ENCODE measurements at places on chromosomes 7 and 10.

DNA sequence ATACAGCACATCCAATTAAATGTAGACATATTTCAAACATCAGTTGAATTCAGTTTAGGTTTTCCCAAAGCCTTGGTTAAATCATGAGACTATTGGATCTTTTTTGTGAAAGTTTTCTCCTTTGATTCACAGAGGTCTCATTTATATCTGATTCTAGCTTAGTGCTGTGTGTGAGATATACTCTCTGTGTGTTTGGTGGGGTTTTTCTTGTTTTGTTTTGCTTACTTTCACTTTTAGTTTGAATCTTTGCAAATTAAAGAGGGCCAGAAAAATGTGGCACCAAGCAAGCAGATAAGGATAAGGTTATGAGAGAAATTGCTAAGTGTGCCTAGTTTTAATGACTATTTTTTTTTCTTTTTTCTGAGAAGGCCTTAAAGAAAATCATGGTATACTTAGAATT is 12.6 kb upstream of the OR6B1 start:
- no peak for DNase-seq

GRCh38 chr10:111139567-111139966 is 62.7 kb downstream of the ADRA2A start:
- DNase-seq = no peak

GRCh38 chr10:68598978-68599770 is 39.0 kb downstream of the TET1 start:
- DNase-seq = no peak

DNA sequence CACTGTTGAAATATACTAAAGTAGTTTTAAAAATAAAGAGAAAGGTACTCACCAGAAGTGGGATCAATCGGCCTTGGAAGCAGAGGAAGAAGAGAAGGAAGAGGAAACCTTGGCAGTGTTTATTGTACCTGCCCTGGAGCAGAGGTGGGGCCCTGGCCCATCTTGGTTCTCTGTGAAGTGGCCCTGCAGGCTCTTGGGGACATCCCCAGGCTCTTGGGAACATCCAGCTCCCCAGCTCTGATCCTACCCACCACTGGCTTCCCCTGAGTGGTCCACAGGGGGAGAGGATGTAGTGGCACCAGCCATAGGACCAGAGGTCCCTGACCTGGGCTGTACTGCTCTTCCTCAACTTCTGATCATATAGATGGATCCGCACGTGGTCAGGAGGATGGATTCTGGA is 22.3 kb upstream of the RET start:
- no peak for DNase-seq

- DNase-seq = no peak
Measured at GRCh38 chr7:55588976-55589604, 16.8 kb upstream of the VOPP1 start.

GRCh38 chr7:155889636-155890511 is 77.6 kb upstream of the SHH start:
- DNase-seq = no peak

DNA sequence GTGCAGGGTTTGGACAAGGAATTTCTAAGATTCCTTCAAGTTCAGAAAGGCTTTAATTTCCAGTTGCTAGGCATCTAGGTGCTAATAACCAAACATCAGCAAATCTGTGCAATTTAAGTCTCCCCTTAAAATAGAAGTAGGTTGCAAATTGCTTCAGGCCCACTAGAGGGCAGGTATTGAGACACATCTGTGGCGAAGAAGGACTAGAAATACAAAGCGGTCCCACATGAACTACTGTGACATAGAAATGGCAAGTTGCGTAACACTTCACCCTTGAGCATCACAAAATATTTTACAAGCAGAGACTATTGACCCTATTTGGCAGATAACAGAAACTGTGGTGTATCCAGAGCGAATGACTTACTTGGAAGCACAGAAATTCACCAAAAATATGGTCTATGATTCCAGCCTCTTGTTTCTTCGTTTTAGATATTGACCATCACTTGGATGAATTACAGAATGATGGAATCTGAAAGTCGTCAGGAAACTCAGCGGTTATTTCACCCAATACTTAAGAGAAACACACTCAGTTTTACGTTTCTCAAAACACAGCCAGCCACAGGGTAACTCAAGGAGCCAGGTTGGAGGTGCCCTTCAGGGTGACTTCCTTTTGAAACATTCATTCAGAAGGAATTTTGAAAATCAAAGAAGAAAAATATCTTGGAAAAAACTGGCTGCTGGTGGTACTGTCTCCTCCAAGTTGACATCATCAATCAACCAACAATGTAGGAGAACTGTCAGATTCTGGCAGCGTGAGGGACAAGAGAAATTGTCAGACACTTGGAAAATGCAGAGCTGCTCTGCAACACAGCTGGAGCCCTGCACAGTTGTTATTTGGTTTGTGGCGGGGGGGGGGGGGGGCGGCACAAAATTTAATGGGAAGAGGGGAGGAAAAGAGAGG is 256.3 kb upstream of the MINDY3 start:
- no peak for DNase-seq

- no peak for DNase-seq
Measured at GRCh38 chr10:63703740-63704345, 182.6 kb downstream of the REEP3 start.

DNA sequence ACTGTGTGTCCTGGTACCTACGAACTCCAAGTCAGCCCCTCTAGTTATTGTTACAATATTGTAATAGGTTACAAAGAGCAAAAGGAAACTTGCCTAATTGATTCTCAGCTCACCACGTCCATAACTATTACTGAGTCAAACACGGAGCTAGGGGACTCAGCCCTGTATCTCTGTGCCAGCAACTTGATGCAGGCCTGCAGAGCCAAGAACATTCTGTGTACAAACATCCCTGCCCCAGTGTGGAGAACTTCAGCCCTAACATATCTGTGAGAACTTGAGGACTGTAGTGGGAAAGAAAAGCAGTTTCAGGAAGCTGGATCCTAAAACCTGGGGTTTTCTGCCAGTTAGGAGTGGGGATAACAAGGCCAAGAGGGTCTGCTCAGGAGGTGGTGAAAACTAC is 114.9 kb upstream of the PRSS58 start:
- DNase-seq = no peak

DNA sequence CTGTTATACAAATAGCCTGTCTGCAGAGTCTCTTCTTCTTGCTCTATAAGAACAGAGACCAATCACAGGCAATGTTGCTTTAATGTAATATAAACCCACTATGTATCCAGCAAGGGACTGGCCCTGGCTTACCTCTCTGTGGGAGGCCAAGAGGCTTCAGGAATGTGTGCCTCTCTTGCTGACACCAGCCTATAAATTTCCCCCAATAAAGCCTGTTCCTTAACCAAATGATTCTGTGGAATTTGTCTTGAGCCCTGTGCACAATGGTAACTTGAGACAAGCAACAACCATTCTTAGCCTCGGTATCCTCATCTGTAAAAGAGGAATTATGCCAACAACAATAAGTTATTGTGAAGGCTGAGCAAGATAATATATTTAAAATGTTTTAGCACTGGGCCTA is 563.7 kb downstream of the GRM8 start:
- no peak for DNase-seq

DNA sequence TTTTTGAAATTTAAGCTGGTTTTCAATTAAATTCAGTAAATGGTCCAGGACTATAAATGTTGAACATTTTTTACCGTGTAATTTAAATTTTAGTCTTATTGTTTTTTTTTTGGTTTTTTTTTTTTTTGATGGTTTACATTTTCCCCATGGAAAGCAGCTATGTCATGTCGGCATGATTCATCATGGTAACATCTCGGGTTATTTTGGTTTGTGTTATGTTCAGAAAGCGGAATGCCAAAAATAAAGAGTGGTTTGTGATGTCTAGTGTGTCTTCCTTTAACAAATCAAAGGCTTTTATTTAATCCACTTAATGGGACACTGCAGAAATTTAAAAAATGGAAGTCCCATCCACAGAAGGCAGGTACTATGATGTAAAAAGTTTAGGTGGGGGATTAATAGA is 58.5 kb downstream of the TRUB1 start:
- no peak for DNase-seq

- no peak for DNase-seq
Measured at GRCh38 chr10:48332166-48332870, 25.8 kb downstream of the MAPK8 start.

GRCh38 chr7:113389112-113389646 is 270.8 kb upstream of the SMIM30 start:
- no peak for DNase-seq

- no peak for DNase-seq
Measured at GRCh38 chr7:98058186-98058585, 48.5 kb upstream of the LMTK2 start.

- no peak for DNase-seq
Measured at GRCh38 chr10:92891885-92892690, 43.8 kb downstream of the EXOC6 start.

GRCh38 chr10:117532003-117532385 is 10.6 kb upstream of the EMX2 start:
- DNase-seq = no peak

GRCh38 chr10:48406658-48407057 is 100.2 kb downstream of the MAPK8 start:
- DNase-seq = no peak

DNA sequence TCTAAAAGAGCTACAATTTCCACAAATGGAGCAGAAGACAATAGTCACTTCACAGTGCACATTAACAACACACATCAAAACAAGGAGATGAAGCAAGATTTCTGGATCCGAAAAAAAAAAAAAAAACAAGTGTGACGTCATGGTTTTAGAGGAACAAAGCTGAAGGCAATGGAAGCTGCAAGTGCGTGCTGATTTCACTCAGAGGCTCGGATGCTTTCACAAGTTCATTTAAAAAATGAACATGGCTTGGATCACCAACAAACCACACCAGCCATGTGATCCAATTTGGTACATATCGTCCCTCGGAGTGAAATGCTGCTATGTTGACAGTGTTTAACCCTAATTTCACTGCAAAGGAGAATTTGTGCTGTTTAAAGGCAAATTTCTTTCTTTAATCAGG is 337.0 kb upstream of the PRKCQ start:
- DNase-seq = no peak

- DNase-seq = no peak
Measured at GRCh38 chr7:148645898-148646297, 52.8 kb upstream of the CUL1 start.

- no peak for DNase-seq
Measured at GRCh38 chr7:83603649-83604048, 45.3 kb downstream of the SEMA3E start.

DNA sequence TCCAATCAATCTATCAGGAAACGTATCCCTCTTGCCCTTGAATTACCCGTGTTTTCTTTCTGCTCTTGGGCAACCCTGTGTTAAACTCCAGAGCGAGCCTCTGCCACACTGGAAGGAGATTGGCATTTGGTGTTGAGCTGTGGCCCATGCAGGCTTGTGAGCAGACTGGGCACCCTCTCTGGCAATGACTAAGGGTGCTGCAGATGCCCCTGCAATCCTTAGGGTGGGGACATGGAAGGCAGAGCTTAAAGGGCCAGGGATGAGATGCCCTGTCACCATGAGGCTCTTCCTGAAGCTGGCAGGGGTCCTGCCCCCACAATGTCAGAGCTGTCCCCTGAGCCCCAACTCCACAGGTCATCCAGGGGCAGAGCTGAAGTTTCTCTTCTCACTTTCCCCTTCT is 19.5 kb upstream of the FAM180A start:
- DNase-seq = no peak

DNA sequence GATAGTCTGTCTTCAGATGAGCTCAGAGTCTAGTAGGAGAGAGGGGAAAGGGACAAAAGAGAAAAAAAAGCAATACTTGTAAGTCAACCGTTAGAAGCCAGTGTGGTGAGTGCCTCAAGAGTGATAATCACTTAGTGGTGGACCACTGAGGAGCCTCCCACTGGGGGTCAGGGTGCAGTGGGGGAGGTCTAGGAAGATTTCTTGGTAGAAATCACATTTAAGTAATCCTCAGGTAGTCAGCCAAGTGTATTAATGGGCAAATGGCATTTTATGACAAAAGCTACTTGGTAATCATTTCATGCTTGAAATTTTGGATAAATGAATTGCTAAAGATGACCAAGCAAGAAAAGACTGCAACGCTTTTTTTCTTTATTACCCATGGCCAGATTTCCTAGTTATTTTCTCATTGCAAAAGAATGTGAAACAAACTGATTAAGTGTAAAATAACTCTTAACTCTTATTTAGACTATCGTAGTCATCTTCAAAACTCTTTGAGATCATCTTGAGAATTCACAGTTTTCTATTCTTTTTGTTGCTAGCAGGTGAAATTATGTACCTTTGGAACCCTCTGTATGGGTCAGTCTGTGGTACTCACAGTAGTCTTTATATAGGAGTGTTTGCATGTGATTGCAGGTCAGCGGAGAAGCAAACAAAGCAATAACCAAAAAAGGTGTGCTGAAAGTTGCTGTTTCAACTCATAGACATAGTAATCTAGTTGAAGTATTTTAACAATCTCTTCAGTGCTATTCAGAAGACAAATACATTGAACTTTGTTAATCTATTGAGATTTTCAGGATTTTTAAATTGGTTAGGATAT is 63.9 kb downstream of the PPP1R9A start:
- DNase-seq = no peak

DNA sequence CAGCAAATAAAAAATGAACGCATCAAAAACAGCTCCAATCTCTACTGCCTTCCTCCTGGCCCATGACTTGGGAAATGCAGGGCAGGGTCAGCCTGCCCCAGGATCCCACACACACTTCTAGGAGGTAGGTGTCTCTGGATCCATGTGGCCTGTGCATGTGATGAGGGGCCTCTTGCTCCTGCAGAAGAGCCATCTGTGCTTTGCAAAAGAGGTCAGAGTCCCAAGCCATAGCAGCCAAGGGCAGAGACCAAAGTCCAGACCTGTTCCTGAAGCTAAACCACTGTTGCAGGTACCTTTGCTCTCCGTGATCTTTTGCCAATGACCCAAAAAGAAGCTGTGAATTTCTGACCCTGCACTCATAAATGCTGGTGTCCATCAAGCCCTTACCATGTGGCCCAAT is 57.1 kb downstream of the KCNMA1 start:
- no peak for DNase-seq

DNA sequence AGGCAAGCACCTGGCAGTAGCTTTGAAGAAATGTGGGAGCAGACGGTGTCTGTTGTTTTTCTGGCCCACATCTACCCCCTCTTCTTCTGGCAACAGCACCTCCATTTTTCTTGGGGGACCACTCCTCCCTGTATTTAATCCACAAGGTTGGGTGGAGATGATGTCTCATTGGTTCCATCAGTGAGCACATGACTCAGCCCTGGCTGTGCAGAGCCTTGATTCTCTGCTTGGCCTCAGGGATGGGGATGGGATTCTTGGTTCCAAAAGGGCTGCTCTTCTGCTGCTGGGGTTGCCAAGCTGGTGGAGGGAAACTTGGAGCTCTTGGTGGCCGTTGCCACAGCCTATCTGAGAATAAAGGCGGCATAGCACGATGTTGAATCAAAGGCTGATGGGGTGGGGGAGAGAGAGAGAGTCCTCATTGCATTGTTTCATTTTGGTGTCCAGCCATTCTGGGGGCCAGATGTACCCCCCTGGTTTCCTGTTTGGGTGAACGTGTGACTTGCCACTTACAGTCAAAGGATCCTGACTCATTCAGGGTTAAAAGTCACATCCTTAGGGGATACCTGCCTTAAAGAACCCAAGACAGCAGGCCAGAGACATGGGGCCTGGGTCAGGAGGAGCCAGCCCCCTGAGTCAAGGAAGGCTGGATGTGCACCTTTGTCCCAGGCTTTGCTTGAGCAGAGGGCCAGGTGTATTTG is 25.9 kb downstream of the GRK5 start:
- DNase-seq = no peak

- DNase-seq = no peak
Measured at GRCh38 chr7:120979765-120980499, 8.6 kb upstream of the CPED1 start.

Measured in hematopoietic multipotent progenitor cell treated with erythropoietin and hydrocortisone succinate and interleukin-3 and kit ligand, for 17 days (in vitro differentiated cells).